Activated CD4-positive, alpha-beta memory T cell treated with anti-CD3 and anti-CD28 coated beads, Interleukin-2, amount 10 ng/mL, durations not matched to agents 7 days and 5 days (primary cell): ENCODE measurements at places on chromosomes 13 and 19.

GRCh38 chr13:95494082-95494681, 58.3 kb upstream of the CLDN10 start:
- no peak for DNase-seq

- DNase-seq = no peak
Observed at GRCh38 chr19:11921852-11922495, 2.9 kb upstream of the ZNF700 start.

GRCh38 chr13:50539791-50540530, 303.5 kb downstream of the DLEU7 start:
- DNase-seq = no peak

DNA sequence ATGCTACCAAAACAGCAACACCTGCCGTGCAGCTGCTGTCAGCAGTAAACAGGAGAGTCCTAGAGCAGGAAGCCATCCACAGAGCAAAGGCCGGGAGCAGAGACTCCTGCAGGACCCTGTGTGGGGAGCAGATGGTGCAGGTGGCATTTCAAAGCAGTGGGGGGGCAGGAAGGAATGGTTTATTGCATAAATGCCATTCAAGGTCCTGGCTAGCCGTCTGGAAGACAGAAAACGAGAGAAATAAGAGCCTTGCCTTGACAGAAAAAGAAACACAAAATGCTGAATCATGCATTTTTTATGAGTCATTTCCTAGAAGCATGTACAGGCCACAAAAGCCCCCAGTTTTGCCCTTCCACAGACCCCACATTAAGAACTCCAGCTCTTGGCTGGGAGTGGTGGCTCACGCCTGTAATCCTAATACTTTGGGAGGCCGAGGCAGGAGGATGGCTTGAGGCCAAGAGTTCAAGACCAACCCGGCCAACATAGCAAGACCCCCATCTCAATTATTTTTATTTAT, 5.4 kb downstream of the RSPH6A start:
- no peak for DNase-seq

- DNase-seq = no peak
Observed at GRCh38 chr13:93037780-93038179, 188.8 kb upstream of the GPC6 start.

DNA sequence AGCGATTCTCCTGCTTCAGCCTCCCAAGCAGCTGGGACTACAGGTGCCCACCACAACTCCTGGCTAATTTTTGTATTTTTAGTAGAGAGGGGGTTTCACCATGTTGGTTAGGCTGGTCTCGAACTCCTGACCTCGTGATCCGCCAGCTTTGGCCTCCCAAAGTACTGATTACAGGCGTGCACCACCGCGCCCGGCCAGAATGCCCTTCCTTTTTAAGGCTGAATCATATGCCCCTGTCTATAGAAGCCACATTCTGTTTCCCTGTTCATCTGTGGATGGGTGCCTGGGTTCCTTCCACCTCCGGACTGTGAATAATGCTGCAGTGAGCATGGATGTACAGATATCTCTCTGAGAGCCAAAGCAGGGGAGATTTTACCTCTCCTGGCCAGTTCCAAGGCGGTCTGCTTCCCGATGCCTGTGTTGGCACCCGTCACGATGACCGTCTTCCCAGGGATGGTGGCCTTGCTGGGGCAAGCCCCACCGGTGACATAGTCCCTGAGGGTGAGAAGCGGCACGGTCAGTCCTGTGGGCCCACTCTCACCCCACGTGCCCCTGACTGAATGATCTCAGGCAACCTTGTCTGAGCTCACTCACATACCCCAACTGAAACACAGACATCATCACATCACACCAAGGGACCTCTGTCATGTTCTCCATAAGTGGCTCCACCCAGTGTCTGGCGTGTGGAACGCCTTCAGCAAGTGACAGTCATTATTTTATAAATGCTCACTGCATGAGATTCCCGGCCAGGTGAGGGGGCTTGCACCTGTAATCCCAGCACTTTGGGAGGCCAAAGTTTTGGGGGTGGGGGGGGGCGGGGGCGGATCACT, 4.0 kb downstream of the RDH13 start:
- no peak for DNase-seq

DNA sequence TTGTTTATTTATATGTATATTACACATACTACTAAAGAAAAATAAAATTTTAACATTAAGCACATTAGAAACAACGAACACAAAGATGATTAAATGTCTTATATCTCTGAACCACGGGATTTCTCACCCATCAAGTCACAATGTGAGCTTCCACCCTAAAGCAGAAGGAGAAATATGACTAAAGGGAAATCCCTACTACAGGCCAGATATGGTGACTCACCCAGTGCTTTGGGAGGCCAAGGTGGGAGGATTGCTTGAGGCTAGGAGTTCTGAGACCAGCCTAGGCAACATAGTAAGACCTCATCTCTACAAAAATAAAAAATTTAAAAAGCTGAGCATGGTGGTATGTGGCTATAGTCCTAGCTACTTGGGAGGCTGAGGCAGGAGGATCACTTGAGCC, 24.6 kb downstream of the DCT start:
- DNase-seq = no peak

DNA sequence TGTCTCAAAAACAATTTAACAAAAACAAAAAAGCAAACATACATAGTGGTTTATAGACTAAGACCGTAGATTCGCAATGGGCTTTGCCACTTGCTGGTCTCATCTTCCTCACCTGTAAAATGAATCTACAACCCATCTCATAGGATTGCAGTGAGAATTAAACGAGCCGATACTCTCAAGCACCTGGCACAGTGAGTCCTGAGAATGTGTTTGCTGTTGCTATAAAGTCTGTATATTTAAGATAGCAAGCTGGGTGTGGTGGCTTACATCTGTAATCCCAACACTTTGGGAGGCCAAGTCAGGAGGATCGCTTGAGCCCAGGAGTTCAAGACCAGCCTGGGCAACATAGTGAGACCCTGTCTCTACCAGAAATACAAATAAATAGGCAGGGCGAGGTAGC, 22.5 kb downstream of the EXOC3L2 start:
- no peak for DNase-seq

- peak; percentile 52 for DNase-seq
Observed at GRCh38 chr19:55304279-55304978, 20.6 kb downstream of the BRSK1 start.

DNA sequence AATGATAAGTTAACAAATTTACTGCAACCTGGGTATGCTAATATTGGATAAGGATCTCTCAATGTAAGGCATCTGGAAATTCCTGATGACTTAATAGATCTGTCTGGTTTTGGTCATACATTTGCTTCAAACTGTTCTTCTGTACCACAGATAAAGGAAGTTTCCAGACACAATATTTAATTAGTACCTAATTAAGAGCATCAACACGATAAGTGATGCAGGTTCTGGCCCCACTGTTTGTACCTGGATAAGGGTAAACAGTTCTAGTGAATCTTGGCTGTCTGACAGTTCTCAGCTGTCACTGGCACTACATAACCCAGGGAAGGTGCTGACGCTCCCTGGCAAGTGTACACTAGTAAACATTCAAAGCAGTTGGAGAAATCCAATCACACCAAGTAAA, 165.6 kb downstream of the MZT1 start:
- no peak for DNase-seq

GRCh38 chr19:1672038-1672768, 19.8 kb upstream of the TCF3 start:
- peak; percentile 53 for DNase-seq

DNA sequence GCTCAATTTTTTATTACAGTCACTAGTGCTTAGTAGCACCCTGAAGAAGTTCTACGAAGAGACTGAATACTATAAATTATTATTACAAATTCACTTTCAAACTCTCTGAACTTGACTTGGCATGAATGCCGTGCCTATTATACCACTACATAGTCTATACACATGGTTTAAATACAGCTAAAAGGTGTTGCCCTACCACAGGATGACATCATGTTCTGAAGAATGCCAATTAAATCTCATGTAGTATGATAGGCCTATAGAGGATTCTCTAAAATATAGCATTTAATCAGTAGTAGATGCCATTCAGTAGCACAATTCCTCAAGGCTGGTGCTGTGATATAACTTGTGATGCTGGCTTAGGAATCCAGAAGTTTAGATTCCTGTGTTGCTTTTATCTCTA, 16.7 kb upstream of the POSTN start:
- no peak for DNase-seq

DNA sequence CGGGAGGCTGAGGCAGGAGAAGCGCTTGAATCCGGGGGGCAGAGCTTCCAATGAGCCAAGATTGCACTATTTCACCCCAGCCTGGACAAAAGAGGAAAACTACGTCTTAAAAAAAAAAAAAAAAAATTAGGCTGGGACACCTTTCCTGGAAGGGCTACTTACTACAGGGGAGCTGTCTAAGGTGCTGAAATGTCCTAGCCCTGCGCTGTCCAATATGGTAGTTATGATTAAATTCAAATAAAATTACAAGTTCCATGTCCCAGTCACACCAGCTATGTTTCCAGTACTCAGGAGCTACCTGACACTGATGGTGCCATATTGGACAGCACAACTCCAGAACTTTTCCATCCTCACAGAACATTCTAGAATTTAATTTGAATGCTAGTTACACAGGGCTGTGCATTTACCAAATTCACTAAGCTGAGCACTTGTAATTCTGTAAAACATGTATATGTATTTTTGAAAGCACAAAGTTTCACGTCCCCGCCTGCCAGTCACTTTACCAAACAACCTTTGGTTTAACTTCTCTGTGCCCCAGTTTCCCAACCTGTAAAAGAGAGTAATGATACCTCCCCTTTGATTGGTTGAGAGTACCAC, 9.2 kb upstream of the ZSCAN22 start:
- DNase-seq = no peak

GRCh38 chr19:18408053-18408476, 10.6 kb upstream of the LRRC25 start:
- no peak for DNase-seq

DNA sequence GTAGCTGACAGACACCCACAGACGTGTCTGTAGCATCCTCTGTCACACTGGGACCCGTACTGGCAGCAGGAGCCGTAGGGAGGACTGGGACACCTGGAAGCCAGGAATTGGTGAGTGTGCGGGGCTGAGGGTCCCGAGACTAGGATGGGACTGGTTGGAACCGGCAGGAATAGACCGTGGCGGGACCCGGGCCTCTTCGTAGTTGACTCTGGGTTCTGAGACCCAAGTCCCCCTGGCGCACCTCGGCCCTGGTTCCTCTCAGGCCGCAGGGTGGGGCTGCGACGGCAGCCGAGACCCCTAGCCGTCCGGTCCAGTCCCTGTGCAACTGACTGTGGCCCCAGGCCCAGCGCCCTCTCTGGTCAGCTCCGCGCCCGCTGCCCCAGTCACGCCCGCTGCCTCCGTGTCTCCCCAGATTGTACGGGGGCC, 64.7 kb downstream of the ZNF823 start:
- no peak for DNase-seq

DNA sequence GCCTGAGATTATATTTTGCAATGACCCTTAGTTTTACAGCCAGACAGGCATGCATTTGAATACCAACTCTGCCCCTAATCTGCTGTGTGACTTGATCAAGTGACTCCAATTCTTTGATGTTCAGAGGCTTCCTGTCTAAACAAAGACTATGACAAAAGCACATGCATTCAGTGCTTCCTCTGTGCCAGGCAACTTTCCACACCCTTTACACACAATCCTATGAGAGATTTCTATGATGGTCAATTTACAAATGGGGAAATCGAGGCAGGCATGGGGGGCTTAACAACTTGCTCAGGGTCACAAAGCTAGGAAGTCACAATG, 3.7 kb upstream of the LYPD3 start:
- no peak for DNase-seq

DNA sequence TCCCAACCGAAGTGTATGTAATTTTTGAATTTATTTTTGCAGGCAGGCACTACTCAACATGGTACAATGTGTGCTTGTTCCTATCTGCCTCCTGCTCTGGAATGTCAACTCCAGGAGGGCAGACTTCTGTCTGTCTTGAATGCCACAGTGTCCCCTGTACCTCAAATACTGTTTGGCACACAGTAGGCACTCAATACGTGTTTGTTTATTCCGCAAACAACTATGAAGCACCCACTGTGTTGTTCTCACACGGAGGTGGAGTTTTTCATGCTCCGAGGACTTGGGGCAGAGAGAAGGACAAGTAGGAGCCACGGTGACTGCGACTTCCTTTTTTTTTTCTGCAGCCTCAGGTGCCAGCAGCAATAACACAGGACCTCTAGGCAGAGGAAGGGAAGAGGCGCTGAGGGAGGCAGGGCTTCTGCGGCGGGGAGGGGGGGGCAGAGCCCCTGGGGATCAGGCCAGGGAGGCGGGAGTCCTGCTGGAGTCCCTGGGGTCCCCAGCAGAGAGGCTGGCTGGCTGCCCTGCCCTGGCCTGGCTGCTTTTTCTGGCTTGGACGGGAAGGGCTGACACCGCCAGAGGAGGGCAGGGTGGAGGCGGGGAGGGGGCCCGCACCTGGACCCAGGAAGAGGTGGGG, 29.3 kb upstream of the TNFAIP8L1 start:
- DNase-seq = no peak

- no peak for DNase-seq
Observed at GRCh38 chr19:4038661-4039423, 27.9 kb downstream of the ZBTB7A start.

DNA sequence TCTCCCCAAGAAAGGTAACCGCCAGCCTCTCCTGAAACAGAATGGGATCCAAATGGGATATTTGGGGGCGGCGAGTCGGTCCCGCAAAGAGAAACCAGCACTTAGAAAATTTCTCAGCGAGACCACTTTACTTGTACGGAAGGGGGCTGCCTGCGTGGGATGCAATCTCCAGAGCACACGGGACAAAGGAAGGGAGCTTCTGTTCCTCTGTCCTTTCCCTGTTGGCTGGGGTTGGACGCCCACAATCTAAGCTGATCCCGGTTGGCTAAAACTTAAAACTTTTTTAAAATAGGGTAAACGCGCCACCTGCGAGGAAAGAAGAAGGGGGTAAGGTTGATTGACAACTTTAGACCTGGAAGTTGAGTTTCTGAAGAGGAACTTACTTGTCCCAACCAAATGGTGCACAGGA, 826 bp upstream of the BSG start:
- no peak for DNase-seq

- DNase-seq = peak; percentile 54
Observed at GRCh38 chr13:28324181-28324789, 170.6 kb downstream of the FLT1 start.

GRCh38 chr13:78586706-78587105, 16.6 kb downstream of the POU4F1 start:
- DNase-seq = no peak
